Amygdala (tissue), 56 donors: ENCODE measurements at places on chromosomes 5 and 9.

DNA sequence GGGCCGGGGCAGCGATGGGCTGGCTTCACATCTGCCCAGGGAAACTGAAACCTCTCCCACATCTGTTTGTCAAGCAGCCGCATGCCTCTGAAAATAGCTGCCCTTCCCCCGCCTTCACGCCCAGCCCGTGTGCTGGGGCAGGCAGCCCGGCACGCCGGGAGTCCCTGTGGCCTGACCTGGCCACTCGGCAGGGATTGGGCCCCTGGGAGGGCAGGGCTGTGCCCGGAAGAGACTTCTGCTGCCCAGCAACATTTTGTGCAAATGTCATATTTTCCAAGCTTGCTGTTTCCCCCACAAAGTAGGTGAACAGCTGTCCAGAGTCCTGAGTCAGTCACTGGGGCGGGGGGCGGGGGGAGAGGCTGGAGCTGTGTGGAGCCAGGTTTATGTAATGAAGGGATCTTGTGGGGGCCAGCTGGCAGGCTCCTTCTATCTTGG, 8.2 kb downstream of the COL27A1 start:
- no peak for DNase-seq

GRCh38 chr5:148992265-148992664, 70.6 kb downstream of the SH3TC2 start:
- DNase-seq: no peak

GRCh38 chr9:110752766-110753165, 84.2 kb downstream of the MUSK start:
- no peak for DNase-seq

GRCh38 chr5:73117088-73117740, 3.2 kb upstream of the TMEM171 start:
- DNase-seq: no peak

- no peak for DNase-seq
Measured at GRCh38 chr5:176733406-176734262, 76.7 kb upstream of the UNC5A start.

DNA sequence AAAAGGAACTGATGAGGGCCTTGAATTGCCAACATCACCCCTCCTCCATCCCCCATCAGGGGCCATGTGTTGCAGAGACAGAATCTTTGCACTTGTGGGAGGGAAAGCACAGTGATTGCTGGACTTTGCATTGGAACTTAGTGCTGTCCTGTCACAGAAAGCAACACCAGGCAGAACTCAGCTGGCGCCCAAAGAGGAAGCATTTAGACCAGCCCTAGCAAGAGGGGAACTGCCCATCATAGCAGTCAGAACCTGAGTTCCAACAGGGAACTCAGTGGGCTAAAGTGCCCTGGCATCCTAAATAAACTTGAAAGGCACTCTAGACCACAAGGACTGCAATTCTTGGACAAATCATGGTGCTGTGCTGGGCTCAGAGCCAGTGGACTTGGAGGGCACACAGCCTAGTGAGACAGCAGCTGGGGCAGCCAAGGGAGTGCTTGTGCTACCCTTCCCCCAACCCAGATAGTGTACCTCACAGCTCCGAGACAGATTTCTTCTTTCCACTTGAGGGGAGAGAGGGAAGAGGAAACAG, 128.1 kb downstream of the ACTL7B start:
- DNase-seq: no peak

DNA sequence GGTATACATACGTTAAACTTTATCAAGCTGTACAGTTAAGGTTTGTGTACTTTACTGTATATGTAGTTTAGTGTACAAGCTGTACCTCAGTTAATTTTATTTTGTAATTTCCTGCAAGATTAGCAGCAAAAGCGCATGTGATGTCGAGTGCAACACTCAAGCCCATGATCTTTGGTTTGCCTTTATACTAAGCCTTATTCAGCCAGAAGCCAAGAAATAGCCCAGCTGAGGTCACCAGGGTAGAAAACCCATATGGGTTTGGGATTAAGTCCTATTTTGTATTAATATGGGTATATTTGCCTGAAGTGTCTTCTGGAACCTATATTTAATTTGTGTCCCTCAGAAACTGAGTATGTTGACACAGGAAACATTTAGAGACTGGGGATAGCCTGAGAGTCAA, 59.3 kb downstream of the ZFAND5 start:
- no peak for DNase-seq

DNA sequence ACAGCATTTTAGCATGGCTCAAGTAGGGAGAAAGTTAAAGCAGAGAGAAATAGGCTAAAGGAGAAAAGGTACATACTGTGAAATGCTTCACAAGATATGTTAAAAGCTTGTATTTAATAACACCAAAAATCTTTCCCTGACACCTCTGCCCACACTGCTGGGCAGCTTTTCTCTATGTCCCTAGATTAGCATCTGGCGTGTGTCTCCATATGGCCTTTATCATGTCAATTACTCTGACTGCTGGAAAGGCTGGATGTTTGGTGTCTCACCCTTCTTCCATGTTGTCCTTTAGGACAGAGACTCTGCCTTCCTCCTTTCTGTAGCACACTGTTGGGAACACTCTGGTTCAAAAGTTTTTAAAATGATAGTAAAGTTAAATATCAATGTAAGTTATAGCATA, 122.5 kb downstream of the OXCT1 start:
- no peak for DNase-seq

- DNase-seq: no peak
Measured at GRCh38 chr9:109477258-109478050, 20.7 kb downstream of the PTPN3 start.

GRCh38 chr9:98007251-98007928, 24.2 kb downstream of the ANP32B start:
- no peak for DNase-seq

DNA sequence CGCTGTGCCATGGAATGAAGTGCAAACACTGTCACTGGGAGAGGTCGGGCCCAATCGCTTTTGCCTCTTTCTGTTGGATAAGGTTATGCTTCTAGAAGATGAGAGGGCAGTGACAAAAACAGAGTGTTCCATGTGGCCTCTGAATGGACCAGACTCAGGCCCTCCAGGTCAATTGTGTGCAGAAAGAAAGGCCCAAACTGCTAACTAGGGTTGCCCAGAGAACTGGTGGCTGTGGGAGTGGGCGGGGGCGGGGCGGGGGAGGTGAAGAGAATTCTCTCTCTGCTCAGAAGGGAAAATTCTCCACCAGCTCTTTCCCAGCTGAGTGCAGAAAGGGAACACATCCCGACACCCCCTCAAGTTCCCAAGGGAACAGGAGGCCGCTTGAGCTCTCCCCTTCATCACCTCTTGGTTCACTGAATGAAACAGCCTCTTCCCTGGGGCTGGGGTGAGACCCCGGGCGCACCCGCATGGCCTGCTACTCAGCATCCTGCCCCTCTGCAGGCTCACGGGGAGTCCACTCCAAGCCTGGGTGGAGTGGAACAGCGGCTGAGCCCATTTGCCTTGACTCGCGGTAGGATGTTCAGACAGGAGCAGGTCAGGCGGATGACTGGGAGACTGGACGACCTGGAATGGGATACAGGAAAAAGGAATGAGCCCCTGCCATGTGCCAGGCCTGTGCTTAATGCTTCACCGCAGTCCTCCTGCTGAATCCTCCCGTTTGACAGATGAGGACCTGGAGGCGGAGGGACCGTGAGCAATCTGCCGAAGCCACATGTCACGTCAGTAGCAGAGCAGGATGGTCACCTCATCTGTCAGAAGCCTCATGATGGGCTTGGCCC, 93.8 kb upstream of the FANCC start:
- DNase-seq: no peak

DNA sequence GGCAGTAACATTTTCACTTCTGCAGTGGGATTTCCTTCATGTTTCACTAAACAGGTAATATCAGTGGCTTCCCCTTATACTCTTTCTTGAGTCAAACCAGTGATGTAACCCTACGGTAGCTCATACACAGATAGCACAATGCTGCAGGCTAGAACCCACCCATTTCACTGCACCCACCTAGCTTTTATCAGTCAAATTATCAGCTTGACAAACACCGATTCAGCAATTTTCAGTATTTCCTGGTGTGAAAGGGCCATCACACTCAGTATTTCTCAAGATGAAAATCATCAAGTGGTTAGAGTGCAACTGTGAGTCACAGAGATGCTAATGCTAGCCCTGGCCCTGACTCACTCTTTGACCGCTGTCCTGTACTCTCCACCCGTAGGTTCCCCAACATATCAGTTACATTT, 242.3 kb upstream of the PTGER4 start:
- DNase-seq: no peak

DNA sequence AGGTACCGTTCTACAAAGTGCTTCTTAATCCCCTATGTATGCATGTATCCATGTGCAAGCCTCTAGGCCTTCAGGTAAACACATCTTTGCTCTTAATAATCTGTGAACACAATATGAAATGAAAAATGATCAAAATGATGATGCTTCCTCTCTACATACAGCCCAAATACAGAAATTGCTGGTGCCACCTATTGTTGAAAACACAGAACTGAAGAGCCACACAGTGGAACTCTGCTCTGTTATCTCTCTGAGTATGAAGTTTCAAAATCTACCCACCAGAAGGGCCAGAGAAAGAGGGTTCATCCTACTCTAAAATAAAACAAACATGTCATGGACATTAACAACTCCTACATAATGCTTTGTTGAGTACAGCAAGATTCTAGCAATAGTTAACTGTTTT, 71.3 kb downstream of the GLIS3 start:
- DNase-seq: peak; percentile 2

DNA sequence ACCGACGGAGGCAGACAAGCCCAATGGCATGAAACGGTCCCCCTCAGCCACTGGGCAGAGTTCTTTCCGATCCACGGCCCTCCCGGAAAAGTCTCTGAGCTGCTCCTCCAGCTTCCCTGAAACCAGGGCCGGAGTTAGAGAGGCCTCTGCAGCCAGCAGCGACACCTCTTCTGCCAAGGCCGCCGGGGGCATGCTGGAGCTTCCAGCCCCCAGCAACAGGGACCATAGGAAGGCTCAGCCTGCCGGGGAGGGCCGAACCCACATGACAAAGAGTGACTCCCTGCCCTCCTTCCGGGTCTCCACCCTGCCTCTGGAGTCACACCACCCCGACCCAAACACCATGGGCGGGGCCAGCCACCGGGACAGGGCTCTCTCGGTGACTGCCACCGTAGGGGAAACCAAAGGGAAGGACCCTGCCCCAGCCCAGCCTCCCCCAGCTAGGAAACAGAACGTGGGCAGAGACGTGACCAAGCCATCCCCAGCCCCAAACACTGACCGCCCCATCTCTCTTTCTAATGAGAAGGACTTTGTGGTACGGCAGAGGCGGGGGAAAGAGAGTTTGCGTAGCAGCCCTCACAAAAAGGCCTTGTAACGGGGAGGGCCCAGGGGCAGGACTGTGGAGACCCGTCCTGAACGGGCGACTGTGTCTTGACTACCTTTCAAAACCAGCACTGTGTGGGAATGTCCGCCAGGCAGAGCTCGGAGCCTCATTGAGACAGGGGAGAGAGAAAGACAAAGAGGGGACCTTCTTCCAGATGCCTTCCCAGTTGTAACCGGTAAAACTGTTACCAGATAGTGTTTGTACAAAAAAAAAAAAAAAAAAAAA, 29.9 kb downstream of the CD180 start:
- DNase-seq: no peak

- no peak for DNase-seq
Measured at GRCh38 chr9:112846528-112847488, 43.9 kb downstream of the SLC46A2 start.

GRCh38 chr9:117486426-117486825, 71.6 kb upstream of the ASTN2 start:
- DNase-seq: no peak

DNA sequence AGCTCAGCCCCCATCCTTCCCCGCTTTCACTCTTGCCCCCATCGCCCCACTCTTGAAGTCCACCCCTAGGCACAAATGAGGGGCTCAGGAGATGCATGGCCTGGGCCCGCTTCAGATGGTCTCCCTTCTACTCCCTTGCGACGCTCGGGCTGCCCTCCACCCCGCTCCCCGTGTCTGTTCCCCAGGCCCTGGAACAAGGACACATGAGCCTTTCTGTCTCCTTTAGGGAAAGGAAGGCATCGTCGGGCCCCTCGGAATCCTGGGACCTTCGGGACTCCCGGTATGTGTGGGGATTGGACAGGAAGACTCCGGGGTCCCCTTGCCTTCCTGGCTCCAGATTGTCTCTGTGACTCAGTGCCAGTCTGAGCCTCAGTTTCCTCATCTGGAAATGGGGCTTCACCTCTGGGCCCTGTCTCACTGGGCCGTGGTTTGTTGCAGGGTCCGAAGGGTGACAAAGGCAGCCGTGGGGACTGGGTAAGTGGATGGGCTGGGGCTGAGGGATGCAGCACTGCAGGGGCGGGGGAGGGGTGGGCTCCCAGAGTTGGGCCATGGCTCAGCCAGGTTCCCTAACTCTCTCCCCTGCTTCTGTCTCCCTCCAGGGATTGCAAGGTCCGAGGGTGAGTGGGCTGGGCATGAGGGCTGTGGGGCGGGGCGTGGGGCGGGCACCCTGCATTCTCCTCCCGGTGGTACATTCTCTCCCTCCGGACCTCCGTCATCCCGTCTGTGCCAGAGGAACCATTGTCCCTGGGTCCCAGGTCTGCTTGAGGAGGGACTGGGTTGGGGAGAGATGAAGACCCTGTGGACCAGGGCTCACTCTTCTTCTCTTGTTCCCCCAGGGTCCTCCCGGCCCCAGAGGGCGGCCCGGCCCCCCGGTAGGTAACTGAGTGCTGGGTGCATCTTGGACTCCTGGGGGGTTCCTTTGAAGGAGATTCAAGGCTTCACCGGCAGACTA, 21.8 kb upstream of the ORM1 start:
- DNase-seq: no peak

DNA sequence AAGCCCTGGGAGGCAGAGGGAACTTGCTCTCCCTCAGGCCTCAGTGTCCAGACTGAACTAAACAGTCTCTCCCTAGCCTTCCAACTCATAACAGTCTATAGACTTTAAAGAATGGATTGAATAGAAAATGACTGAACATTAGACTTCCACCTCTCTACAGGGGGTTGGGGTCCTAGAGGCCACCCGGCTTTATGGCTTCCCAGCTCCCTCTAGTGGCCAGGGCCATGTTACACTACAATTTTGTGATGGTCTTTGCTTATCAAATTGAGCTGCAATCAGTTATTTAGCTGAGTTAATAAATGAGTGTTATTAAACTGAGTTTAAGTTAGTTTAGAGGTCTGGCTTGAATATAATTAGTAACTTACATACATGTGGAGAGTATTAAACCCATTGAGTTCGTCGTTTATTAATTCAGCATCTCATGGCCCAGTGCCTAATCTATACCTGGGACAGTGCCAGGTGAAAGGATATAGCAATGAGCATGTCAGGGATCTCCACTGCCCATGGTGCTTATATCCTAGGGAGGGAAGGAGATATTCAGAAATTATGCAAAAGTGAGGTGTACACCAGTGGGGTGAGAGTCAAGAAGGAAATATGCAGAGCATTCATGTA, 105.2 kb downstream of the SH3TC2 start:
- DNase-seq: no peak

- DNase-seq: no peak
Measured at GRCh38 chr5:66904189-66904588, 292.4 kb downstream of the CD180 start.

GRCh38 chr9:124733964-124734740, 37.0 kb downstream of the NR6A1 start:
- no peak for DNase-seq

- DNase-seq: no peak
Measured at GRCh38 chr5:175745210-175745609, 87.3 kb downstream of the HRH2 start.
